Suppressor macrophage (primary cell): ENCODE measurements at places on chromosomes 12 and 14.

DNA sequence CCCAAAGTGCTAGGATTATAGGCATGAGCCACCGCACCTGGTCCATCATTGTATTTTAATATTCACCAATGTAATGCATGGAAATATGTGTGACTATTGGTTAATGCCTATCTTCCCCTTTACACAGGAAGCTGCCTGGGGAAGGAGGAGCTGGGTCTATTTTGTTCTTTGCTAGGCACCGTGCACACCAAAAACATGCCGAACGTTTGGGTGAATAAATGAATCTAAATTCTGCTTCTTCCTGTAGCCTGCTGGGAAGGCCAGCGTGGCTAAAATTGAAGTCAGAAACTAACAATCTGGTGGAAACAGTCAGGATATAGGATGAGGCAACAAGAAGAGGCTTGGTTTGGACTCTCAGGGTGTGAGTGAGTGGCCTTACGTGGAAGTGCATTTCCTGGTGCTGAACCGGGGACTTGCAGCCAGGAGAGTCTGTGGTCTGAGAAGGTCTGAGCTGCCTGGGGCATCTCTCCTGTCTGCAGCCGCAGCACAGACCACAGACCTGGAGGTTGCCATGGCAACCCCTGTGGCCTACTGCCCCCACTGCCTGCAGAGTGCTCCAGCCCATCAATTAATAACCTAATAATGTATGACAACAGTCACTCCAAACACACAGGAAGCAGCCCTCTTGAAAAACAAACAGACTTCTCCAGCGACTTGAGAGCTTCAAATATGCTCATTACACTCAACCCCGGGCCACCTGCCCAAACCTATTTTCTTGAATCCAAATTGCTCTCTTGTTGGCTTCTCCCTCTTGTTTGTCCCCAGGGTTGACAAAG lies 5.5 kb upstream of the GPR68 start:
- peak; percentile 39 for DNase-seq

DNA sequence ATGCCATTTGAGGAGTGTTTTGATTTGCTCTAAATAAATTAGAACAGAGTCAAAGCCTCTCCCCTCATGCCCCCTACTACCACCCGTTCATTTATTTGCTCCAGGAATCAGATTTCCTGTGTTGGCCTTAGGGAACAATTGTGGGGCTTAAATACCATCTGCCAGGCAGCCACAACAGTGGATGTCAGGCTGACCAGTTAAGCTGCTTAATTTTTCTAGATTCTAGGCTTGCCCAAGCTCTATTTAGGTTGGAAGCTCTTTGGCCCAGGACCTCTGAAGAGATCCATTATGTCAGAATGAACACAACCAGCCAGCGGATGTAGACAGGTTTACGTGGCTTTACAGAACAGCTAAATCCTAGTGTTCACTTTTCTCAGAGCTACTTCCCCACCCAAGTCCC lies 1.0 kb upstream of the TIMELESS start:
- no peak for DNase-seq

DNA sequence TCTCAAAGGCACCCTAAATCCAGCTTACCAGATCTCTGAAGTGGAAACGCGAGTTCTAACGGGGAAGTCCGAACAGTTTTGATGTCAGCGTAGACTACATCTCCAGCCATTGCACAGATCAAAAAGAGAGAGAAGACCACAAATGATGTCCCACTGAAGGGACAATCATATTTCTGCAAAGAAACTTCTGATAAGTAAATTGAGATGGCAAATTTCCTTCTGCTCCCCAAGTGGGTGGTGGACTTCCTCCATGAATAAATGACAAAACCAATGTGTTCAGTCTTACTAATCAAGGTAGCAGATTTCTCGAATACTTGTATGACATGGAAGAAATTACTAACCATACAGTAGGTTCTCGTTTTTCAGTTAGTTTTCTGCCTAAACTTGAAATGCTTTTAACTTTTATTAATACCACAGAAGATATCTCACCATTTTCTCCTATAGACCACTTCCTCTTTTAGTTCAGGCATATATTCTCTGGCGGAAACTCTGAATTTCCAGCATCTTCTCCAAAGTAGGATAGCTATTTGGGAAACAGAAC lies at the start of gene CLECL1:
TSS of gene CLECL1 (minus strand) at position 177 of the 541 bp plus-strand sequence.
- DNase-seq: peak; percentile 63

DNA sequence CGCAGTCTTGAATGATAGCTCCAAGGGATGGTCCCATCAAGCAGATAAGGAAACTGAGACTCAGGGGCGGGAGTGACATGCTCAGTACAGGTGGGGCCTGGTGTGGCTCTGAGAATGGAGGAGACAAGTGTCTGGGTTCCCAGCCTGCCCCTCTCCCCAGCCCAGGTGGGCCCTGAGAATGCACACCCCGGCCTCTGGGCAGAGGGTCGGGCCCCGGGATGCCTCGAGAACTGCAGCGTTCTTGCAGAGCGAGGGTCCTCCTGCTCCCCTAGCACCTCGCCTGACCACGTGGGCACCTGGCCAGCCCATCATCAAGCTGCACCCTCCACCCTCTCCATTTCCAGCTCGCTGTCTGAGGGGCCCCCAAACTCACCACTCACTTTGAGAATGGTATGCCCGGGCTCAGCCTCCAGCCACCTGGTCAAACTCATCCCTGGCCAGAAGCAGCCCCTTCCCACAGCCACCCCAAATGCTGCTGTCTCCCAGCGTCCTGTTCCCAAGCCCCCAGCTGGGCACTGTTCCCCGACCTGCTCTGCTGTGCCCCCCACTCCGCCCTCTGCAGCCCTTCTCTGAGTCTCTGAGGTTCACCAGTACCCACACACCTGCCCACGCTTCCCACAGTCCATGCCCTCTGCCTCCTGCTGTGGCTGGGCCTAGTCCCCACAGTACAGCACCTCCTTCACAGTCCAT lies 44.3 kb downstream of the CYP46A1 start:
- DNase-seq: no peak

DNA sequence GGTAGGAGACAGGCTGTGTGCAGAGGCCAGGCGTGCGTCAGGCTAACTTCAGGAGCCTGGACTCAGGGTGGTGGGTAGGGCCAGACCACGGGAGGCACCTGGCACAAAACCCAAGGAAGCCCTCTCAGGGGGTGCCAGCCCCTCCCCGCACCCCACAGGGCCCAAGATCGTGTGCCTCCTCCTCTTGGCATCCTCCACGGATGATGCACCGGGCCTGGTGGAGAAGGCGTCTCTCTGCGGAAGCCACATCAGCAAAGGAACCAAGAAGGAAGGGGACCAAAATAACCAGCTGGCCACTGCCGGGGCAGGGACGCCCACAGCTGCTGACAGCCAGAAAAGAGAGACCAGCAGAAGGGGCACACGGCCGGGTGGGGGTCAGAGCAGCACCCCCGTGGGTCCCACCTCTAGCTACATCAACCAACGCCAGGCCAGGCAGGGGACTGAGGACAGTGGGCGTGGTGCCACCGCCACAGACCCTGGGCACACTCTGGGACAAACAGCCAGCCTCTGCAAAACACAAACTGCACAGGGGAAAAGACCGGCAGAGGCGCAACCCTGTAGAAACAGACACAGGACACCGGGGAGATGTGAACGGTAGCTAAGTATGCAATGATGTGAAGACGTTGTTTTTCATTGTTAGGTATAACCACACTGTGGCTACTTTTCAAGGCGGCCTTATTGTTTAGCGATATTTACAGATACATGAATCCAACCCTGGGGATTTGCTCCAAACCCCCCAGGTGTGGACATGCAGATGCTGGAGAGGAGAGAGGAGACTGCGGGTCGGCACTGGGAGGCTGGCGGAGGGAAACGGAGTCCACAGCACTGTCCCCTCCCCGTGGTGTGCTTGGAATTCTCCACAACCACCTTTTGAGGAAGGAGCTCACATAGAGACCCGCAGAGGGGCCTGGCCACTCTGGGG lies 26.1 kb upstream of the C14orf180 start:
- DNase-seq: no peak

DNA sequence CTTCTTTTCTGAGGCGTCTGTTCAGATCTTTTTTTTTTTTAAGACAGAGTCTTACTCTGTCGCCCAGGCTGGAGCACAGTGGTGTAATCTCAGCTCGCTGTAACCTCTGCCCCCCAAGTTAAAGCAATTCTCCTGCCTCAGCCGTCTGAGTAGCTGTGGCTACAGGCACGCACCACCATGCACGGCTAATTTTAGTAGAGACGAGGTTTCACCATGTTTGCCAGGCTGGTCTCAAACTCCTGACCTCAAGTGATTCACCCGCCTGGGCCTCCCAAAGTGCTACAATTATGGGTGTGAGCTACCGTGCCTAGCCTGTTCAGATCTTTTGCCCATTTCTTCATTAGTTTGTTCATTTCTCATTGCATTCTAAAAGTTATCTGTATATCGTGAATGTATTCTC lies 55.1 kb upstream of the DBX2 start:
- DNase-seq: no peak

GRCh38 chr12:80830533-80831088 lies 107.1 kb downstream of the LIN7A start:
- DNase-seq: no peak

GRCh38 chr14:74190927-74191575 lies 48.2 kb upstream of the VSX2 start:
- no peak for DNase-seq

- no peak for DNase-seq
Observed at GRCh38 chr12:43968736-43969135, 132.9 kb downstream of the TMEM117 start.

DNA sequence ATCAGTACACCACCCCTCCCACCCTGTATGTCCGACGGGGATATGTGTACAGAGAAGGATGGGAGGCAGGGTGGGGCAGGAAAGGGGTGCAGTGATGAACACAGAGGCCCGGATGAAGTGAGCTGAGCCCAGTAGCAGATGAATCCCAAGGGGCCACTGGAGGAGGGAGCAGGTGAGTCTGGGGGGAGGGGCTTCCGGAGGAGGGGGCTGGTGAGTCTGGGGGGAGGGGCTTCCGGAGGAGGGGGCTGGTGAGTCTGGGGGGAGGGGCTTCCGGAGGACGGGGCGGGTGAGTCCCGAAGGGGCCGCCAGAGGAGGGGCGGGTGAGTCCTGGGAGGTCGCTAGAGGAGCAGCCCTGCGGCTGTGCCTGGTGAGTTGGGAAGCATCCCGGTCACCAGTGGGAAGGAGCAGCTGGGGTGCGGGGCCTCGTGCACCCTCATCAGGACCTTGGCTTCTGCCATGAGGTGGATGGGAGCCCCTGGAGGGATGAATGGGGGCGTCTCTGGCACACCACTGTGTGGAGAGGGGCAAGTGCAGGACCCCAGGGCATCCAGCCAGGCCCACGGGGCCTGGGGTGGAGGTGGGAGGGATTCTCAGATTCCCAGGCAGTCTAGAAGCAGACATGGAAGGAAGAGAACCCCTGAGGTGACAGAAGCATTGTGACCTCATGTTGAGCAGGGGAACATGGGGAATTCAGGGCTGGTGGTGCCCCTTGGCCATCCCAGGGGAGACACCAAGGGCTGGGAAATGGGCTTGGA lies 14.0 kb downstream of the BEGAIN start:
- DNase-seq: no peak

DNA sequence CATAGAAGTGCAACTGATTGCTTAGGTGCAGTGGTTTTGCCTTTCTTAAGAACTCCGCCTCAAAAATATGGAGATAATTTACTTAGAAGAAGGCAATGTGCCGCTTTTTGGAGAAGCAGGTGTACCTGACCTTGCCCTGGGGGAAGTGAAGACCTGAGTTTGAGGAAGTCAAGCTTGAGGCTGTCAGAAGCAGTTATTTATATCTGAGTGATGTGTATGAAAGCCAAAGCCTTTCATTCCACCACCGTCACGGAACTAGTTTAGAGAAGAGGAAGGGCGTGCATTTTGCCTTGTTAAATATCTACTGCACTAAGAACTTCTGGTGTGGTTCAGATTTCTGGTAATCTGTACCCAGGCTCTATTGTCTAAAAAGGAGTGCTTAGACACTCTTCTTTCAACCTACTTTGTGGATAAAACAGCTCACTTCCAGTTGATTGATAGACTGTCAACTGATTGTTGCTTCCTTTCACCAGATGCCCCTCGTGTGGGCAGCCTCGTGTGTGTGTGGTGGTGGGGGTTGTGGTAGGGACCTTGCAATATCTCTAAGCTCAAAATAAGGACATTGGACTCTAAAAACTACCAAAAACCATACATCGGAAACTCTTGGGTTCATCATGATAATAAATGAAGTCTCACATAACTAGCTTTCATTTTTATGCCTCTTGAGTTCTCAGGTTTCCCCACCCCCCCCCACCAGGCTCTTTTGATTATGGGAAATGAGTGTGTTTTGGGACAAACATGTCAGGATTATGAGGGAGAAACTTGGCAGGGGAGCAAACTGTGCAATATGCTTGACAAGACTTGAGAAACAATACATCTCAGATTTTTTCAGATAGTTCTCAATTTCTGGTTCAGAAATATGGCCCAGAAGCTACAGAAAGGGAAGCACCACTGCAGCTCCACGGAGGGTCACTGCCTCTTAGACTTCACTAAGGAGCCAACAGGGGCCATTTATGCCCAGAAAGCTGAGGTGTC lies 78.6 kb downstream of the ARF6 start:
- DNase-seq: peak; percentile 89

GRCh38 chr14:23430723-23431085 lies 4.8 kb downstream of the MYH7 start:
- DNase-seq: no peak

- no peak for DNase-seq
Observed at GRCh38 chr12:84730561-84731162, 181.9 kb downstream of the SLC6A15 start.

- no peak for DNase-seq
Observed at GRCh38 chr14:46573498-46573897, 78.1 kb downstream of the RPL10L start.

- peak; percentile 64 for DNase-seq
Observed at GRCh38 chr12:2494486-2495192, 300.1 kb upstream of the FKBP4 start.

GRCh38 chr14:100723830-100724437 lies 2.8 kb upstream of the DLK1 start:
- no peak for DNase-seq

- peak; percentile 62 for DNase-seq
Observed at GRCh38 chr12:49974677-49975317, 2.0 kb downstream of the AQP6 start.

DNA sequence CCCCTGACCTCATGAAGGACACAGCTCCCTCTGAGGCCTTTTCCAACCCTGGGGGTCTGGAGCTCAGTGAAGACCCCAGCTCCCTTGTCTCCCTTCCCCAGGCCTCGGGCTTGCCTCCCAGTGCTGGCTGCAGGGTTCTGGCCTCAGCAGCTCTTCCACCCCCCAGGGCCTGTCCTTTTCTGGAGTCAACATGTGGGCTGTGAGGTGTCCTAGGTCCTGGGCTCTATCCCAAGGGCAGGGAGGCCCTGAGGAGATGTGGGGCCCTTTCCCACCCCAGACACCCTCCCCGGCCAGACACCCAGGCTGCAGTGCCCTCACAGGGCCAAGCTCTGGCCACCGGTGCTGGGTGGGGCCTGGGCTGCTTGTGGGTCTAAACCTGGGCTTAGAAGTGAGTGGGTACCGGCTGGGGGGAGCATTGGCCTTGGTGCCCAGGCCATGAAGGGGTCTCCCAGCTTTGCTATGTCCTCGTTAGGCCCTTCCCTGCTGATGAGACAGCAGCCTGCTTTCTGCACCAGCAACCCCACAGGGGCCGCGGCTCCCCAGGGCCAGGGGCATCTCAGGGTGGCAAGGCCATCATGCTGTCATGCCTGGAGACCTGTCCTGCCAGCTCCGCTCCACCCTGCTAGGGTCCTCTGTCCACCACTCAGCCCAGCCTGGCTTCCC lies 2.7 kb upstream of the CRIP2 start:
- no peak for DNase-seq

GRCh38 chr14:97581016-97581415 lies 783.8 kb downstream of the VRK1 start:
- no peak for DNase-seq
